ENCODE measurements at places on chromosomes 1 and 21. TPM values are rescaled to one million over a fixed set of nuclear protein-coding genes. Genes with fewer than 3 reads are reported as not detected.

C8A gene
- not detected for total RNA-seq

NCAM2 gene
- 11.2 TPM for total RNA-seq

ESRRG gene
- total RNA-seq, result 0.57 TPM

CYP2J2 gene
- total RNA-seq, result 0.61 TPM

PTPN22 gene
- 1.7 TPM for total RNA-seq

FNDC5 gene
- 0.23 TPM for total RNA-seq

CA6 gene
- not detected for total RNA-seq

UBASH3A gene
- total RNA-seq, result not detected

RBM11 gene
- total RNA-seq, result 0.68 TPM

HUNK gene
- not detected for total RNA-seq

CIART gene
- total RNA-seq, result 0.40 TPM

TLR5 gene
- total RNA-seq, result 0.04 TPM

Data from A375 (cell line).